ENCODE measurements at places on chromosomes 6 and 20.

GRCh38 chr6:79158856-79159516 is 75.5 kb downstream of the HMGN3 start:
- no peak for DNase-seq

GRCh38 chr20:5636841-5637240 is 113.4 kb upstream of the SHLD1 start:
- no peak for DNase-seq

DNA sequence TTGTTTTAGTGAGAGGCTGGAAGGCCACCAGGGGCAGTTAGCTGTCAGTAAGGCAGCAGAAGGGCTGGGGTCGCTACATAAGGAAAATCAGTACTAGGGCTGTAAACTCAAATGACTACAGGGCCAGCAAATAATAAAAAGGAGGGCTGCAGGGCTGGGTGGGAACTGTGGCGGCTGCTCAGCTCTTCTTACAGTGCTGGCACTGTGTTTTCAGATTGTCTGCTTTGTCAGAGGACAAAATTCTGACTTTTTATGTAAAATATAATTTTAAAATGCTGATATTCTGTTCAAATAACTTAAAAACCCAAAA is 23.2 kb downstream of the HLA-A start:
- DNase-seq, result no peak

DNA sequence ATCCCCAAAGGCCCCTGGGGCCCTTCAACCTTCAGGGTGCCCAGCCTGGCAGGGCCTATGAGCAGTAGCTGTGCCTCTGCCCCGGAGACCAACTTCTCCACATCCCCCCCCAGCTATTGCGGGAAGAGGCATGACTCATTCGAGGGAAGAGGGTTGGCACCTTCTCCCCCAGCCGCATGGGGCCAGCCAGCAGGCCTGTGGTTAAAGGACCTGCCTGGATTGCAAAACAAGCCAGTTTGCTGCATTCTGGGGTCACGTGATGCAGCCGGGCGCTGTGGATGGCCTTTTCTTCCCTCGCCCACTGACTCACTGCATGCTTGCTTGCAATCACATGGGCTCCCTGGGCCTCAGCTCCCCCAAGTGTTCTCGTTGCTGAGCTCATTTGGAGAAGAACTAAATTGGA is 182.5 kb downstream of the MAFB start:
- DNase-seq, result peak; percentile 31

- no peak for DNase-seq
These were observed 567.3 kb upstream of the BTBD3 start for GRCh38 chr20:11350126-11351005.

GRCh38 chr20:11063444-11063843 is 389.6 kb upstream of the JAG1 start:
- no peak for DNase-seq

DNA sequence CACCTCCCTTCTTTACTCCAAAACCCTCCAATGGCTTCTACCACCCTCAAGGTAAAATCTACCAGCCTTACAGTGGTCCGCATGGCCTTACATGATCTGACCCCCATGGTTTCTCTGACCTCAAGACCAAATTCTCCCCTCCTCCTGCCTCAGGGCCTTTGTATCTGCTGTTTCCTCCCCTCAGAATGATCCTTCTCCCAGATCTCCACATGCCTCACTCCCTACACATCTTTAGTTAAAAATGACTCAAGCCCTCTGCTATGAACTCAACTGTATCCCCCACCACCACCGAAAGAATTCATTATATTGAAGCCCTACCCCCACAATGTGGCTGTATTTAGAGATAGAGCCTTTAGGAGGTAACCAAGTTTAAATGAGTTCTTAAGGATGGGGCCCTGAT is 4.1 kb downstream of the SLC23A2 start:
- no peak for DNase-seq

DNA sequence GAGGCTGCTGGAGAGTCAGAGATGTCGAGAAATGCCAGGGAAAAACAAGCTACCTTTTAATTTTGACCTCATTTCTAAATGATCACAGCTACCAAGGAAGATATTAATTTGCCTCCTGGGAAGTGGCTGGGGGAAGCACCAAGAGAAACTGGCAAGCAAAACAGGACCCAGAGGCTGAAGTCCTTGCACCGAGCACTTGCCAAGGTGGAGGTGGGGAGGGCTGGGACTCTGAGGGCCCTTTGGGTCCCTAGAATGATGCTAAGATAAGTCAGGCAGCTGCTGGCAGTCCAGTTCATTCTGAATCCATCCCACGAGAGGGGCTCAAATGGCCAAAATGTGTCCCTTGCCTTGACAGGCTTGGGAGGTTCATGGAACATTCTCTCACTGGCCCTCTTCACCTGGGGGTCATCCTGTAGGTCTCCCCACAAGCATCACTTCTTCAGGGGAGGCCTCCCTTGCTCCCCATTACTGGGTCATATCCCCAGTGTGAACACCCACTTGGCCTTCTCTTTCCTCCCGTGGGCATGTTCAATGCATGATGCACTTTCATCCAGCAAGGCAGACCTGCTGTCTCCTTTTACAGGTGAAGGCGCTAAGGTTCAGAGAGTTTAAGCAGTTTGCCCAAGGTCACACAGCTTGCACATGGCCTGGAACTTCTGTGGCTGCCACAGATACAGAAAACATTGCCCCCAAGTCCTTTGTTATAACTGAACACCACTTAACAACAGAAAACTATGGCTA is 39.1 kb upstream of the BLCAP start:
- no peak for DNase-seq

DNA sequence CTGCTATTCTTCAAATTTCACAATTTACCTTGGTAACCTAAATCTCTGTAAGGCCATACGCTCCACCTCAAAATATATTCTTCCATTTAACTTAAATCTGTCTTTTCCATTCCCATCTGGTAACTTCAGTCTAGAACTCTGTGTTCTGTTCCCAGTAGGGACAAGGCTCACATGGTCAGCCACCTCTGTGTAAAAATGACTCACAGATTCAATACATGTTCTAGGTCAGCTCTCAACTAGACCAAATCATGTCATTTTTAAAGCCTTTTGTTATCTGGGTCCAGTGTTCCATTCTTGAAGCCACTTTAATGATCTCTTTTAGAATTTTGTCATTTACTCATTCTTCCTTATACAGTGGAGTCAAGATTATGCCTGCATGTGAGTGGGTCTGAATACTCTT is 315.6 kb upstream of the CITED2 start:
- DNase-seq, result no peak

GRCh38 chr20:10074513-10074912 is 39.7 kb downstream of the ANKEF1 start:
- no peak for DNase-seq

DNA sequence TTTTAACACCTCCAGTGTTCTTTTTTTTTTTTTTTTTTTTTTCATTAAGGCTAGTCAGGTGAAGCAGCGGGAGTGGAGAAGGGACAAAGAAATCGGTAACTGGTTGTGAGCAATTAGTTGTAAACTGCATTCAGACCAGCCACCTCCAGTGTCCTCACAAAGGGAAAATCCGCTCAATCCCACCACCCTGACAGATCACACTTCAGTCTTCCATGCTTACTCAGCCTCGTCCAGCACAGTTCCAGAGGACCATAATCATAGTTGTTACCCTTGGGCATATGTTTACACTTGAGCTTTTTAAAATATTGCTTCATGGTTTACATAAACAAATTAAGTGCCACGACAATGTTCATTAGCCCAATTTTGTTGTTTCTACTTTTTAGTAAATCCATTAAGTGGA is 10.2 kb downstream of the DYNLRB1 start:
- DNase-seq, result no peak

- no peak for DNase-seq
These were observed 1.5 kb downstream of the SYNDIG1 start for GRCh38 chr20:24470746-24471582.

- no peak for DNase-seq
These were observed 3.8 kb downstream of the COL12A1 start for GRCh38 chr6:75201901-75202672.

- DNase-seq, result no peak
These were observed 5.6 kb downstream of the ADTRP start for GRCh38 chr6:11773013-11773412.

DNA sequence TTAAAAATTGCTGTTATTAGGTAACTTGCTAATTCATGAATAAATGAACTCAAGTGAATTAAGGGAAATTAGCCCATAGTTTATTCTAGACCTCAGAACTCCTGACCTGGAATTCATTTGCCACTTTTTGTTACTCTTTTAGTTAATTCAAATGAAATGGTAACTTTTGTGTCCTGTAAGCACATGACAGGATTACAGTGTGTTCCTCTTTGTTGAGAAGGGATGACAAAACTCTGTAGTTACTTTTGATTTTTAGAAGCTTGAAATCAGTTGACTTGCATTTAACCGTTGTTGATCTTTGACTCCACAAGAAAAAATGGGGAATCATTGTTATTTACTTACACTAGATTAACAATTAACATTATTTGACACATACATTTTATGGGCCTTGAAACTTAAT is 6.2 kb downstream of the SLC9A8 start:
- DNase-seq, result no peak

- no peak for DNase-seq
These were observed 38.2 kb upstream of the SLCO4A1 start for GRCh38 chr20:62603907-62604785.

DNA sequence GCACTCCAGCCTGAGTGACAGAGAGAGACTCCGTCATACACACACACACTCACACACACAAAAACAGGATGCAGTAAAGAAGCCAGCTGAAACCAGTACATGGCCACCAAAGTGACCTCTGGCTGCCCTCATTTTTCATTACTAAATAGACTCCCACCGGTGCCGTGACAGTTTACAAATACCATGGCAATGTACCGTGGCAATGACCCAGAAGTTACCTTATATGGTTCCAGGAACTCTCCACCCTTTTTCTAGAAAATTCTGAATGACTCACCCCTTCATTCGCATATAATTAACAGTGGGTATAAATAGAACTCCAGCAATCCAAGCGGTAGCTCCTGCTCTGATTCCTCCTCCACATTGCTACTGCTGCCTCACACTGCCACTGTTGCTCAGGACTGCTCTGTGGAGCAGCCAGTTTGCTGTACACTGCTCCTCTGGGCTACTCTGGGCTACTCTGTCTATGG is 57.7 kb downstream of the SNX5 start:
- DNase-seq, result no peak

DNA sequence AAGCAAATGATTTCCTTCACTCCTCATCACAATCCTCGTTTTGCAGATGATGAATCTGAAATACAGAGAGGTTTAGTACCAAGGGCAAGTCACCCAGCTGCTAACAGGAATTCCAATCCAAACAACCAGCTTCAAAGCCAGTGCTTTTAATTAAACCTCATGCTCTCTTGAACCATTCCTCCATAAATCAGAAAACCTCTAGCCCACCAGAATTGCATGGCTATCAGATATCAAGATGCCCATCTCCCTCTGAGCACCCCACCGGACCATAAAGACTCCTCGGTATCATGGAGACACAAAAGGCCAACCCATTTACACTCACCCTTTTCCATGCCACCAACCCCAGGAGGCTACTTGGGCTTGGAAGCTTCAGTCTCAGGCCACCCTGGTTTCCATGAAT is 46.0 kb downstream of the TFAP2A start:
- DNase-seq, result no peak

- DNase-seq, result no peak
These were observed 16.2 kb downstream of the SUN5 start for GRCh38 chr20:32988008-32988407.

DNA sequence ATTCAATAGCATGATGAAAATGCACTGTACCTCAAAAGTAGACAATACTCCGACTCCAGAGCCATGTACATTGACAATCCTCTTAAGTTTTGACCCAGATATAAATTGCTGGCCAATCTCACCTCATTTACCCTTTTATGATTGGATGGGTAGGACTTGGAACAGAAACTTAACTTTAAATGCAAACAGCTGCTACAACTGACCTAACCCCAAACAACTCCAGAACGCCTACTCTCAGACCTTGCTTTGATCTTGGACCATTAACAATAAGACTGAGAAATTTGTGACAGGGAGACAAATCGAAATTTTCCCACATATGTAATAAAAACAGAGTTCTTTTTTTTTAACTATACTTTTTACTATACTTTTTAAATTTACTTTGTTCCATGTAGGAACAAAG is 200.5 kb upstream of the MCHR2 start:
- no peak for DNase-seq

GRCh38 chr6:119717942-119718341 is 368.4 kb upstream of the MAN1A1 start:
- no peak for DNase-seq

GRCh38 chr20:31661625-31662371 is 24.1 kb downstream of the COX4I2 start:
- DNase-seq, result peak; percentile 85

GRCh38 chr6:170485159-170485558 is 67.9 kb downstream of the PSMB1 start:
- DNase-seq, result no peak

- DNase-seq, result no peak
These were observed 163.3 kb downstream of the VEGFA start for GRCh38 chr6:43933148-43933885.

GRCh38 chr6:22017766-22018165 is 279.1 kb downstream of the PRL start:
- no peak for DNase-seq

DNA sequence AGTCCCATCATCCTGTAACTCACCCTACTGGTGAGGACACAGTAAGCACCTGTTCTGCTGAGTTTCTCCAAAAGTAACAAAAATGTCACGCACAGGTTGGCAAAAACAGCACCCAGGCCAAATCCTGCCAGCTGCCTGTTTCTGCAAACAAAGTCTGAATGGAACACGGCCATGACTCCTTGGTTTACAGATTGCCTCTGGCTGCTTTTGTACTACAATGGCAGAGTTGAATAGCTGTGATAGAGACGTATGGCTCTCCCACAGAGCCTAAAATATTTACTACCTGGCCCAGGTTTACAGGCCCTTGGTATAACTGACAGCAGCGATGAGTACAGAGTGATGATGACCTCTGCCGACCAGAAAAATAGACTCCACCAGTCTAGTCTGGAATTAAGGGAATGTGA is 52.6 kb downstream of the CNKSR3 start:
- DNase-seq, result no peak

GRCh38 chr20:20207291-20207690 is 155.0 kb downstream of the CFAP61 start:
- no peak for DNase-seq

GRCh38 chr6:17475606-17476244 is 82.3 kb downstream of the CAP2 start:
- DNase-seq, result no peak

DNA sequence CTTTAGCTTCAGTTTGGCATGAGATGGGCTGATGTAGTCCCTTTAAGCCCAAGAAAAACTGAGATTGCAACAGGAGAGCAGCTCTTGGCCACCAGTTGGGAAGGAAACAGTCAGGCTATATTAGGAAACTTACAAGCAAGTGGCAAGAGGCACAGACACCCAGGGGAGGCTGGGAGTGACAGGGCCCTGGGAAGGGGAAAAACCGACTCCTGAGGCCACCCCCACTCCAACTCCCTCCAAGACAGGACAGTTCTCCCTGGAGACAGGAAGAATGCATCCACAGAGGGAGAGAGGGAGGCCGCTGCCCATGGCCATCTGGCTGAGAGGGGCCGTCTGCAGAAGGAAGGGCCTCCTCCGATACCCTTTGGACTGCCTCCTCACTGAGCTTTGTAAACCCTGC is 20.5 kb downstream of the JPH2 start:
- no peak for DNase-seq

- DNase-seq, result peak; percentile 58
These were observed 69.4 kb downstream of the CPNE5 start for GRCh38 chr6:36769676-36770499.

- no peak for DNase-seq
These were observed 70.1 kb upstream of the RBM24 start for GRCh38 chr6:17211101-17211500.
